ENCODE measurements at places on chromosomes 2 and 18.

DNA sequence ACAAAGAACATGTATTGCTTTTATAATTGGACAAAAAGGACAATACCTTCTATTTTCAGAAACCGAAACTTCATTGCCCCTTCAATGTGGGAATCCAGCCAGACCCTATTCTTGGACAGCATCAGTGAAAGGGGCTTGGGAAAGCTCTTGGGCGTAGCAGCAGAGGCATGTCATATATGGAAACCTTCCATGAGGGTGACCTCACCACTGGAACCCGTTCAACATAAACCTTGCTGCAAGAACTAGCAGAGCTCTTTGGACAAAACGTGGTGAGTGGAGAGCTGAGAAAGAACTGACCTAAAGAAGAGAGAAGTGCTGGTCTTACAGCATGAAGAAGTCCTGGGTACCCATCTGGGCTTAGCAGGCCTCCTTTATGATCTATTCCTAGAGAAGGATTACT, 22.7 kb upstream of the ACTG2 start:
- no peak for DNase-seq

GRCh38 chr2:12883906-12884305, 167.2 kb downstream of the TRIB2 start:
- no peak for DNase-seq

DNA sequence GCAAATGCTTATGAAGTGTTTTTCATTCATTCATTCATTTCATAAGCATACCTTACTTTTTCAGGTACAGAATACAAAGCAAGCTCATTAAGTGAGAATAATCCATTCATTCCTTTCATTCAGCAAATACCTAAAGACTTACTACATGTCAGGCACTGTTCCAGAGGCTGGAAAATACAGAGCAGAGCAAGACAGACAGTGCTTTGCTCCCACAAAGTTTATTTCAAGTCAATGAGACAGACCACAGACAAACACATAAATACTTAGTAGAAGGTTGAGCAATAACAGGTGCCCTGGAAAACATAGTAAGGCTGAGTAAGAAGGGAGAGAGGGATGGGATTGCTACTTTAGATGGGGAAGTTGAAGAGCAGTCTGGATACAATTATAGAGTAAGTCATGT, 309.8 kb downstream of the C1D start:
- DNase-seq: no peak

DNA sequence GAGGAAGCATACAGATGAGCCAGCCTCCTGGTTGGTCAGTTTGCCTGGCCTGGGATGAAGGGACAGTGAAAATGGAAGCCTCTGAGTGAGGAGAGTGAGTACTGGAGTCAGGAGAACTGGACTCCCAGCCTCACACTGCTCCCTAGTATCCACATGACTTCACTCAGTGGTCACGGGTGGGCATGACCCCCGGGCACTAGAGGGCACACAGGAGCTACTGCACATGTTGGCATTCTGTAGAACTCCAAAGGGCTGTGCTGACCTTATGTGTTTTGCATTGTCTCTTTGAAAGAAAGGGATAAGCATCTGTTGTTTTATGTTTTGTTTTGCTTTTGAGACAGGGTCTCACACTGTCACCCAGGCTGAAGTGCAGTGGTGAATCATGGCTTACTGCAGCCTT, 23.7 kb downstream of the NCAPH start:
- peak; percentile 33 for DNase-seq

- no peak for DNase-seq
Measured at GRCh38 chr18:13239171-13239956, 20.8 kb downstream of the LDLRAD4 start.

- DNase-seq: no peak
Measured at GRCh38 chr2:64515086-64515485, 9.0 kb upstream of the AFTPH start.

- DNase-seq: no peak
Measured at GRCh38 chr2:47530105-47530760, 127.3 kb downstream of the MSH2 start.

GRCh38 chr2:199751492-199752120, 99.4 kb downstream of the FTCDNL1 start:
- no peak for DNase-seq

GRCh38 chr2:55400332-55400731, 19.3 kb downstream of the CCDC88A start:
- DNase-seq: no peak
